ENCODE measurements at places on chromosomes 6 and 20. TPM values are rescaled to one million over a fixed set of nuclear protein-coding genes. Genes with fewer than 3 reads are reported as not detected.

DNA sequence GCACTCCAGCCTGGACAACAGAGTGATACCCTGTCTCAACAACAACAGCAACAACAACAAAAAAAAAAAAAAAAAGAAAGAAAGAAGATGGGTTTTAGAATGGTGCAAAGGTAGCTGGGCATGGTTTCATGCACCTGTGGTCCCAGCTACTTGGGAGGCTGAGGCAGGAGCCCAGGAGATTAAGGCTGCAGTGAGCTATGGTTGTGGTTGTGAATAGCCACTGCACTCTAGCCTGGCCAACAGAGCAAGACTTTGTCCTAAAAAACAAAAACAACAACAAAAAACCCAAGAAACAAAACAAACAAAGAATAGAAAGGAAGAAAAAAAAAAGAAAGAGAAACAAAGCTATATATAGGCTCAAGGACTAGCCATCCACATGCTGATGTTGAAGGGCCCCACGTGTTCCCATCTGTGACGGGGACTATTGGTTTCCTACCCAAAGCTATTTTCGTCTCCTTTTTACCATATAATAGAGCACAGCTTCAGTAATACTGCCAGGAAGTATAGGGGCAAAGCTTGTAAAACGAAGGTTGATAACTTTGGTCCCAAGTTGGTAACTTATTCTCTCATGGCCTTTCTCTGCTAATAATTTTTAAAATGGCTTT is 7.9 kb upstream of the EEF1E1 start:
- no peak for DNase-seq

DNA sequence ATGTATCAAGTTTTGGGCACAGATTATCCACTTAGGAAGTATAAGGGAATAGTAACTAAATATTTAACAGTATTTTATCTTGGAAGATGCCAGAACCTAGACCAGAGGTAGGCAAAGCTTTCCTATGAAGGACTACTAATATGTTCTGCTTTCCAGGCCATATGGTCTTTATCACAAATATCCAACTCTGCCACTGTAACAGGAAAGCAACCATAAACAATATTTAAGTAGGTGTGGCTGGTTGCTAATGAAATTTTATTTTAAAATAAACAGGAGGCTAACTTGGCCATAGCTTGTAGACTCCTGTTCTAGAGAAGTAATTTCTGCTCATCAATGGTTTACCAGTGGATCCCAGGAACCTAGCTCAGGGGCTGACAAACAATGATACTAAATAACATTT is 39.4 kb downstream of the NOL7 start:
- no peak for DNase-seq

The TTBK1 gene
- 0.04 TPM for polyA plus RNA-seq

GRCh38 chr6:142746524-142746923 is 198.5 kb downstream of the HIVEP2 start:
- peak; percentile 26 for DNase-seq

The ERVFRD-1 gene
- not detected for polyA plus RNA-seq

GRCh38 chr6:53928641-53929040 is 133.8 kb downstream of the LRRC1 start:
- DNase-seq = no peak

DNA sequence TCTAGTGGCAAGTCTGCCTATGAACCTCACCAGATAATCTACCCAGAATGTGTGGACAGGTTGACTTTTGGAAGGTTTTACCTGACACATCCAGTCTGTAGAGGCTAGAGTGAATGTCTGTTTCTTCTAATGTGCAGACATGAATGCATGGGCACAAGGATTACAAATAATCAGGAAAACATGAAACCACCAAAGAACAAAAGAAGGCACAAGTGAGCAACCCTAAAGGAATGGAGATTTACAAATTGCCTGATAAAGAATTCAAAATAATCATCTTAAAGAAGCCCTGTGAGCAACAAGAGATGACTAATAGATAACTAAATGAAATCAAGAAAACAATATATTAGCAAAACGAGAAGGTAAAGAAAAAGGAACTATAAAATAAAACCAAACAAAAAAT is 876.1 kb upstream of the ADGRB3 start:
- no peak for DNase-seq

- DNase-seq = no peak
Measured at GRCh38 chr6:134921721-134922261, 28.1 kb downstream of the ALDH8A1 start.

The SLPI gene
- 3.7 TPM for polyA plus RNA-seq

- DNase-seq = peak; percentile 46
Measured at GRCh38 chr6:33147807-33148666, 44.2 kb downstream of the COL11A2 start.

DNA sequence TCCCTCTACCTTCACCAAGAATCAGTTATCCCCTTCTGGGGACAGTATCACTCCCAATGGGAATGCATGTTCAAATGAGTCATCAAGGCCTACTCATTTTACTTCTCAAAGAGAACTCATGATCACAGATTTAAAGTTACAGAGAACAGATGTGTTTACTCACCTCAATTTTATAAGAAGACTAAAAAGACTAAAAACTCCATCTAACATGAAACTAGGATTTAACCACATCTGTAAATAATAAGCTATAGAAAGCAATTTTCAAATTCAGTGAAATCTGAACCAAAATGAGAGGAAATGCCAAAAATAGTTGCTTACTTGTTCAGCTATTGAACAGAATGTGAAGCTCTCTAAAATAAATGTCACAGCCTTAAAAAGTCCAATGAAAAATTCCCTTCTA is 300.1 kb upstream of the KCNQ5 start:
- no peak for DNase-seq

Data from A549 (cell line).